ENCODE measurements at places on chromosomes 3 and 15. TPM values are rescaled to one million over a fixed set of nuclear protein-coding genes. Genes with fewer than 3 reads are reported as not detected.

The ITGB5 gene
- 287 TPM for total RNA-seq

The HIGD2B gene
- total RNA-seq: not detected

The CPEB1 gene
- not detected for total RNA-seq

The ARPP21 gene
- not detected for total RNA-seq

The ZKSCAN7 gene
- total RNA-seq: 0.83 TPM

The ANKRD63 gene
- not detected for total RNA-seq

The MYO5C gene
- total RNA-seq: 35.6 TPM

The APH1B gene
- 5.8 TPM for total RNA-seq

The SEMA3B gene
- total RNA-seq: 92.6 TPM

The CYP1A2 gene
- total RNA-seq: not detected

The SLC25A36 gene
- 76.5 TPM for total RNA-seq

The DENND6A gene
- 28.2 TPM for total RNA-seq

The GOLGA6A gene
- not detected for total RNA-seq

The CCDC13 gene
- not detected for total RNA-seq

The TERC gene
- 7.6 TPM for total RNA-seq

The CLDN16 gene
- 0.20 TPM for total RNA-seq

The SCN11A gene
- not detected for total RNA-seq

Data from PC-9 (cell line).